ENCODE measurements at places on chromosomes 1 and 21.

GRCh38 chr1:166789286-166789685 lies 50.0 kb upstream of the POGK start:
- no peak for DNase-seq

GRCh38 chr1:223216531-223217205 lies 73.6 kb upstream of the TLR5 start:
- no peak for DNase-seq

DNA sequence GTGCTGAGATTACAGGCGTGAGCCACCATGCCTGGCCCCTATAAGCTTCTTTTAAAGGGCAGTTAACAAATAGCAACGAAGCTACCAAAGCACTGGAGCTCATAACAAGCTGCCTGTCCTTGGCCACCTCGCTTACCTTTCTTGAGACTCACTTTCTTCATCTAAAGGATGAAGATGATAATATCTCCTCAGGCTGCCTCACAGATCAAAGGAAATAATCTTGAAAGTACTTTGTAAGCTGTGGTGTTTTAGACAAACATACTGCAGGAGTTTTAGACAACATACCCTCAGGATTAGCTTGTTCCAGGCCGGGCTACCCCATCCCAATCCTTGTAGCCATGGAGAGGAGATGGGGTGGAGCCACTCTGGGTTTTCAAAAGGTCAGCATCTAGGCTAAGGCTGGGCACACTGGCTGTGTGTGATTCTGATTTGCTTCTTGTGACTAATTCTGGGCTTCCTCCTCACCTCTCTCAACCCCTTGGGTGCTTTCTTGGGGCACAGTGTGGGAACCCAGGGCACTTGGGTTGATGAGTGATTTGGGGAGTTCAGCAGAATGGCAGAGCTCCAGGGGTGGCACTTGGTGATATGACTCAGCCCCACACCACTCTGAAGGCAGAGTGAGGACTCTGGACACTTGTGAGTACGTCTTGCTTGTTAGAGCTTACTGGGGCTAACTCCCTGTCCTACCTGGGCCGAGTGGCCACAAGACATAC lies 5.2 kb downstream of the GPR25 start:
- DNase-seq: no peak

GRCh38 chr1:7942214-7942921 lies 1.7 kb upstream of the TNFRSF9 start:
- peak; percentile 80 for DNase-seq

DNA sequence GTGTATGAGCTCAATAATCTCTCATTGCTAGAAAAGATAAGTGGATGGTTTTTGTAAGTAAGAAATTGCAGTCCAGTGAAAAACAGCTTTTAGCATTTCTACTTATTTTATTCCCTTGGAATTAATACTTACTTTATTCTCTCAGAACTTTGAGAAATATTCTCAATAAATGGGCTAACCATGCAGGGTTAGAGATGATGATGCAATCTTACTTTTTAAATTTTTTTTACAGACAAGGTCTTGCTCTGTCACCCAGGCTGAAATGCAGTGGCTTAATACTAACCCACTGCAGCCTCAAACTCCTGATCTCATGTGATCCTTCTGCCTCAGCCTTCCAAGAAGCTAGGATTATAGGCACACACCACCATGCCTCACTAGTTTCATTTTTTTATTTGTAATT lies 440.8 kb upstream of the ZP4 start:
- DNase-seq: no peak

GRCh38 chr1:107459204-107459904 lies 318.5 kb downstream of the NTNG1 start:
- DNase-seq: no peak

- DNase-seq: no peak
These were observed 81.3 kb downstream of the SYF2 start for GRCh38 chr1:25150985-25151495.

DNA sequence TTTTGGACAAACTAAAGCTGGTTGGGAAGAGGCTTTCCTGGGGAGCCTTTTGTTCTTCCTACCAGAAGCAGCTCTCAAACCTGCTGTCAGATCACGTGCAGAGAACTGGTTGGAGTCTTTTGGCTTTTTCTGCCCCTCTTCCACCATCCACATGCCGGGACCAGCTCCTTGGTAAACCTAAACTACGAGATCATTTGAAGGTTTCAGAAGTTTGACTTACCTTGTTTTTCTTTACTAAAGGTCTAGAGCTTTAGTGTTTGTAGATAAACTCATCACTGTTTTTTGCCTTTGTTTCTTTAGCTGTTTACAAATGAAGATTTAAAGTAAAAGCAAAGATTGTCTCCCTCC lies 113.4 kb downstream of the HLX start:
- no peak for DNase-seq

DNA sequence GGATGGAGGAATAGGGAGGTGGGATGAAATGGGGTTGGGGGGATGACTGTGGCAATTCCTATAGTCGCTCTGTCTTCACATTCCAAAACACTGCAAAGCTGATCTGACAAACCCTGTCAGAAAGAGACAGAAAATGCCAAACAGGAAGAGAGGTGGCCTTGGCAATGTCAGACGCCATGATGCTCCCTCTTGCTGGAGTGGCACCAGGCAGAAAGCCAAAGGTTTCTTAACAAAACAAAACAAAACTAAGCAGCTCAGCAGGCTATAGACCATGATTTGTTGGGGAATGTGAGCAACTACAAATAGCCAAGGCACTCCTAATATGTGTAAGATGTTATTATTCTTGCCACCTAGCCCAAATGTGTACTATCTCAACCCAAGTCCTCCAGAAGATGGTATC lies 42.9 kb upstream of the PLA2G2C start:
- DNase-seq: no peak

GRCh38 chr1:234528074-234528865 lies 49.3 kb upstream of the TARBP1 start:
- no peak for DNase-seq

DNA sequence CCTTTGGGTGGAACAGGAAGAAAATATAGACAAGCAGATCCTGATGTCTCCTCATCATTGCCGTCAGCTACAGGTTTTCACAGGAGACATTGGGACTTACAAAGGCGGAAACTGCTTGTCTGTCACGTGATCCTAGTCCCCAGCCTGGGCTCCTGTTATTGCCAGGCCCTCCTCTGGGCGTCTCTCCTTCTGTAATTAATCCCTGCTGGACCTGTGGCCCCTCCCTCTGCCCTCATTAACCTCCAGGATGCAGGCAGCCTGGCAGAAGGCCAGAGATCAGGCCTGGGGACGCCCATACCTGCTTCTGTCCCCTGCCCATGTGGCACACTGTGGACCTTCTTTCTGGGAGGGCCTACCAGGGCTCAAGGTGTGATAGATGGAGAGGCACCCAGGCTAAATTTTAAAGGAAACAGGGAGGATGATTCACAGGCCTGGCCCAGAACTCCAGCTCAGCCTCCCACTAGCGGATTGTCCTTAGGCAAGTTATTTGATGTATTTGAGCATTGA lies 2.4 kb downstream of the S100A5 start:
- no peak for DNase-seq

DNA sequence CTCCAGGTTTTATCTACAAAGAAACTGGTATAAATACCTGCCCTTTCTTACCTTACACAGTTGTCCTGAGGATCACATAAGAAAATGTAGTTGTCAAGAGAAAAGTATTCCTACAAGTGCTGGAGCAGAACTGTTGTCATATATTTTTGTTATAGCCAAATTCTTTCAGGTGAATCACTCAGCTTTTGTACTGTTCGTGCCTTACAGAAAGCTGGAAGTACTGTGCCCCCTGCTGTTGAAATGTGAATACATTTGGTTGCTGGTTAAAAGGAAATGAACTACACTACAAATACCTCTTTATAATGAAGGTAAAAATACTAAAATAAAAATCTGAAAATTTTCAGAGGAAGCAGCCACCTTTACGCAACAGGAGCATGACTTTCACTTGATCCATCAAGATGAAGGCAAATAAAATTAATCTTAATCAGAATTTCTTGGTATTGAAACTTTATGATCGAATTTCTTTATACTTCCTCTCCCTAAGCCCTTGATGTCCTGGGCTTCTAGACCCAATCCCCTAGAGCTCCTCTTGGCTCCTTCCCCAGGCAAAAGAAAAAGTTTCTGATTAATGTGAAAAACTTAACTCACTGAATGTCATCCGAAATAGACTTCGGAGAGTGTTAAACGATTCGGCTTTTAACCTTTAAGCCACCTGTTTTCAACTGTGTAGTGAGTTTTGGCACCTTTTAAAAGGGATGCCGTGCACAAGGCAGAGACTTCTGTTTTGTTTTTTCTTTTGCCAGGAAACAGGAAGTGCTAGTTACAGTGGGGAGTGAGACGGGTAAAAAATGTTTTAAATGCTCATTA lies 12.5 kb downstream of the CHML start:
- DNase-seq: no peak

- DNase-seq: no peak
These were observed 33.6 kb downstream of the PBX1 start for GRCh38 chr1:164592634-164593033.

DNA sequence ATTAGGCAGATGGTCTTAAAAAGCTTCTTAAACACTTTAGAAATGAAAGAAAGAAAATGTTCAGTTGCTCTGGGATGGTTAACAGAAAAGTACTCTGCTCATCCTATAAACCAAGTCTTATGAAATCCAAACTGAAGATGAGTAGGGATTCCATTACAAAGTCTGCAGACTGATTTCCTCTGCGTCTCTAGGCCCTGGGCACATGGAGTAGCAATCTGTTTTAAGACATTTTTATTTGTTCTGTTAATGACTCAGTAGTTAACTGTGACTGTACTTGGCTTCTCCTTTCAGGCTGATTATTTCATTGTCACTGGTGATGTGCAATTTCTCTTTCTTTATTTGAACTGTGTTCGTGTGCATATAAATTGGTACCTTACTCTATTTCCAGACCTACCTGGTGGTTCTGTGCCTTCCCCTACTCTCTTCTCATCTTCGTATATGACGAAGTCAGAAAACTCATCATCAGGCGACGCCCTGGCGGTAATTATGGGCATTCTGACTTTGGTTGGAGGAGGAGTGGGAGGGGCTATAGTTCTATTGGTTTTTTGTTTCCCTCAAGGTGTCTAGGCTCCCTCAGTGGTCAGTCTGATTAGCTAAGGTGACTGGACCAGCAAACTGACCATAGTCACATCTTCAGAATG lies 30.6 kb downstream of the ATP1A1 start:
- DNase-seq: no peak

DNA sequence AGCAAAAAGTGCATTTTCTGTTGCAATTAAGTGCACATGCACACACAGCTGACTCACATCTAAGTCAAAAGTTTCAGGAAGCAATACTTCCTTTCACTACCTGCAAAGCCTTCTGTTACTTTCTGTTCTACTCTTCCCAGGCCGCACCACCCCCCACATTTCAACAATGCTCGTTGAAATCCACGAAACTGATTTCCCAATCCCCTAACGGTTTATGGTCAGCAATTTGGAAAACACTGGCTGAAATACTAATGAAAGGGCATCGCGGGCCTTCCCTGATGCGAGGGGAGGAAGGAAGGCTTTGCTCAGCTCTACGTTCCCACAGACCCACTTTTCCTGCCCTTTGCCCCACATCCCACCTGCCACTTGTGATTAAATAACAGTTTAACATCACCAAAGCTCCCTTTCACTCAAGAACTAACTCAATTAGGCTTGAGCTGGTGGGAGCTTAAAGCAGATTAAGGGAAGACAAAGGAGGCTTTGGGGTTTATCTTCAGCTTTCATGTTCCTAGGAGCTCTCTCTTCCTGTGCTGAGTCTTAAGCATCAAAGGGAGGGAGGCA lies 243.2 kb upstream of the RAB4A start:
- no peak for DNase-seq

GRCh38 chr1:25700144-25700523 lies 83.5 kb downstream of the MAN1C1 start:
- DNase-seq: no peak

DNA sequence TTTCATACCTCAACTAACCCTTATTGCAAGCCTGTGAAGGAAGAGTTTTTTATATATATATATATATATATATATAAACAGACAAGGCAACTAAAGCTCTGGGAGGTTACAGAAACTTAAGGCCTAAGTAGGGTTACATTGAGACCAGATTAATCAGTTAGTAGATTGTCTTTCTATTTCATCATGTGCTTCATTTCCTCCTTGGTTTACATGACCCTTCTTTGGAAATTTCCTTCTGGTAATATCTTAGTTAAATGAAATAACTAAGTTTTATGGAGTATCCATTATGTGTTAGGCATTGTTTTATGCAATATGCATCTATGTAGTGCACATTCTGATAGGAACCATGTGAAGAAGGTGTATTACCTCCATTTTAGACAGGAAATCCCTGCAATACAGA lies 112.7 kb downstream of the FGGY start:
- DNase-seq: no peak

DNA sequence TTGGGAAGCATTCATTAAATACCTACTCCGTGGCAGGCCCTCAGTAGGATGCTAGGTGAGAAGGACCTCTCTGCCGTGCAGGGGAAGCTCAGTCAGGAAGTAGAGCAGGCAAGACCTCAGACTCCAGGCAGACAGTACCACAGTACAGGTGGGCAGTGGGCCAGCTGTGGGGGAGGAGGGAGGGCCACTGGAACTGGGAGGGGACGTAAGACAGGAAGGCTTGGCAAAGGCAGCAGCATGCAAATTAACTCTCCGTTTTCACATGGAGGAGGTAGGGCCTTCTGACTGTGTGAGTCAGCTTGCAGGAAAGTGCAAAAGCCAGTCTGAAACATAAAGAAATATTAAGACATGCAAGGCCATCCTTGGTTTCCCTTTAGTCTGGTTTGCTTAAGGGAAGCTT lies 157.7 kb downstream of the TRIM33 start:
- DNase-seq: peak; percentile 70

DNA sequence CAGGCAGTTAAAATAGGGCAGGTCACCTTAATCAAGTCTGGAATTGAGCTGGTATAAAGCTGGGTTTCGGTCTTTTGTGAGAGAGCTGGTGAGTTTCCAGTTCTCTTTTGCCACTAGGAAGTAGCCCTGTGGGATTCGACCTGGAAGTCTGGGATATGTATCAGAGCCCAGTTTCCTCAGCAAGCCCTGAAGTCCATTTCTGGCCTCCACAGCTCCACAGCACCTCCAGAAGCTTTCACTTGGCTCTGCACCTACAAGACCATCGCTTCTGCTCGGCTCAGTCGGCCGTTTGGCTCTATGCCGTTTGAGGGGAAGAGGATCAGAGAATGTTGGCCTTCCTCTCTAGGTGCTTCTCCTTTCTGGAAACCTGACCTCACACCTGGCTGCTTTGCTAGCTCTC lies 148.0 kb downstream of the GALNT2 start:
- DNase-seq: peak; percentile 71

- no peak for DNase-seq
These were observed 16.4 kb downstream of the WDR4 start for GRCh38 chr21:42862774-42863503.
